ENCODE measurements at places on chromosomes 3 and 15. TPM values are rescaled to one million over a fixed set of nuclear protein-coding genes. Genes with fewer than 3 reads are reported as not detected.

- DNase-seq = no peak
Observed at GRCh38 chr15:72998681-72999466, 53.4 kb upstream of the NEO1 start.

DNA sequence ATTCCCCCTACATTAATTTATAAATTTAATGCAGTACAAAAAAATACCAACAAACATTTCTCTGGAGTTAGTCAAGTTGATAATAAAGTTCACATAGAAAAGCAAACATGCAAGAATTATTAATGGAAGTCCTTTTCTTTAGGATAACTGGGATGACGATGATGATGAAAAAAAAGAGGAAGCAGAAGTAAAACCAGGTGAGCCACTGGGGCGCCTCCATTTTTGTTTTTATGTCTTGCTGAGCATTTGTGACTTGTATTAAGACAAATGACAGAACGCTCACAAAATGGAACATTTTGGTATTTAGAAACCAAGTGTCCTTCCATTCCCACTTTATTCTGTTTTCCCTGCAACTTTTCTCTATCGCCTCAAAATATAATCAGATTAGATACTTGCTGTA lies 13.8 kb downstream of the EIF3J start:
- no peak for DNase-seq

LARP6 gene
- total RNA-seq = 76.0 TPM

DNA sequence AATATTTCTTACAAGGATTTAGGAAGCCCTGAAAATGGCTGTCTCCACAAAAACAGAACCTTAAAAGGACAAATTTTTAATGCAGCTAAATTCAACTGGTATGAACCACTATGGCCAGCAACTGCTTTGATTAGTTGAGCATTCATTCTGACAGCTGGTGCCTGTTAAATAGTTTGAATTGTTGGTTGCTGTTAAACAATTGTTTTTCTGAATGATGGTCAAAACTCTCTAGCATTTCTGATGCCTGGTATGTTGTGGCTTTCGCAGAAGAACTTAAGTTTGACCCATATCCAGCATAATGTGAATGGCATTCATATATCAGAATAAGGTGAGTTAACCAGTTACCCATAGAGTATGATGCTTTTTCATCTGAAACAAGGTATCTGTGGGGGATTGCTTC lies 138.4 kb downstream of the MEIS2 start:
- DNase-seq = no peak

DNA sequence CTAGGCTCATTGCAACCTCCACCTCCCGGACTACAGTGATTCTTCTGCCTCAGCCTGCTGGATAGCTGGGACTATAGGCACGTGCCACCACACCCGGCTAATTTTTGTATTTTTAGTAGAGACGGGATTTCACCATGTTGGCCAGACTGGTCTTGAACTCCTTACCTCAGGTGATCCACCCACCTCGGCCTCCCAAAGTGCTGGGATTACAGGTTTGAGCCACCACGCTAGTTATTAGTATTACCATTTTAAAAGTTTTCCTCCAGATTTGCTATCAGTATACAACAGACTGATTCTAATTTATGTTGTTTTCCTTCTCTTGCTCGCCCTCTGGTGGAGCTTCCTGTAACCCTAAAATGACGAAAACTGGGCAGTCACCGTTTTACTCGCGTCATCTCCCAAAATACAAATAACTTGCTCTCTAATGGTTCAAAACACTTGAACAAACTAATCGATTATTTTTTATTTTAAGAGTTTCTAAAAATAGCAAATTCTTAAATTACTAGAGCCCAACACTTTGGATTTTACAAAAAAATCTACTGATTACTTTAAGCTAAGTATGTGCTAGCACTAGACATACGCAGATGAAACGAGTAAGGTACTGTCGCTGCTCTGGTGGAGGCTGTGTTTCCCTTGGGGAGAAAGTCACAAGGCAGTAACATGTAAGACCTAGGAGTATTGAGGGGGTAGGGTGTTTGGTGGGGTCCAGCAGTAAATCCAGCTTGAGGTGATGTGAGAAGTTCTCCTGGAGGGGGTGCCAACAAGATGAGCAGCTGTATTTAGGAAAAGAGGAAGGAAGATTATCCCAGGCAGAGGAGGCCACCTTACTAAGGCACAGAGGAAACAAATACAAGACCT lies 203.3 kb downstream of the MBNL1 start:
- DNase-seq = no peak
